Esophagus squamous epithelium (tissue), 5 donors: ENCODE measurements at places on chromosomes 2 and 18. TPM values are rescaled to one million over a fixed set of nuclear protein-coding genes. Genes with fewer than 3 reads are reported as not detected.

SNORC gene
- total RNA-seq: 0.26 TPM

LINC00305 gene
- not detected for total RNA-seq

DNA sequence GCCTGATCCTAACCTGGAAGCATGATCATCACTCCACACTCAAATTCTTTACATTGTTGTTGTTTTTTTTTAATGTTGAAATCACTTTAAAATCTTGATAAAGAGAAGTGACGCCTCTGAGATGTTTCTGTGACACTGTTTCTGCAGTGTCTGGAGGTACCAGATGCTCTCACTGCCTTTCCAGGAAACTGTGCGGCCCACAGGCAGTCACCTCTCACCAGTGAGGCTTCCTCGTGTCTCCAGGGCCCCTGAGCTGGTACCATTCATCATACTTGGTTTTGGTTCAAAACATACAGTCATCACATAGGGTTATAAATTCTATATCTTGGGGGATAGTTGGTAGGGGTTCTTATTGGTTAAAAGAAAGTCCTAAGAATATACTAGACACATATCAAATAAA lies 10.1 kb upstream of the ID2 start:
- no peaks in the 10 kb centered on the region for H3K27me3 ChIP-seq
- no peaks in the 10 kb centered on the region for H3K36me3 ChIP-seq
- no peak for DNase-seq
- no peak overlapping the region for H3K4me3 ChIP-seq
- H3K4me1 ChIP-seq: peaks cover 12% of the 10 kb centered on the region
- no peak overlapping the region for H3K27ac ChIP-seq

DNA sequence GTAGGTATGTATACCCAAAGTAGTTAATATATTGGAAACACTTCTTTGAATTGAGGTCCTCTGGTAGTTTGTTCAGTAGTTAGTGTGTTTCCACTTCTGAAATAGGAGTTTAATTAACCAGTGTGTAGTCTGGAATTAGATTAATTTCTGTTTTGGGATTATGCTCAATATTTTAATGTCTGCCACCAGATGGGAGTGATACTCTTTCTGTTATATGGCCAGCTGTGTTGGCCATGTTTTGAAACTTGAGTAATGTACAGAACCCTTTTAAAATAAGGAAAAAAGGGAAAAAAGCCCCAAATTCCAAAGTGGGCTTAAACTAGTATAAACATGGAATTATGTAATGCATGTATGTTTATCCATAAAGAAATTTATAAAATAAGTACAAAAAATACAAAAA lies 147.7 kb downstream of the CTNNA2 start:
- DNase-seq: no peak
- no peaks in the 10 kb centered on the region for H3K4me1 ChIP-seq
- no peak overlapping the region for H3K4me3 ChIP-seq
